ENCODE measurements at places on chromosomes 2 and 18.

GRCh38 chr2:209666296-209666695, 105.3 kb upstream of the UNC80 start:
- no peak for DNase-seq

DNA sequence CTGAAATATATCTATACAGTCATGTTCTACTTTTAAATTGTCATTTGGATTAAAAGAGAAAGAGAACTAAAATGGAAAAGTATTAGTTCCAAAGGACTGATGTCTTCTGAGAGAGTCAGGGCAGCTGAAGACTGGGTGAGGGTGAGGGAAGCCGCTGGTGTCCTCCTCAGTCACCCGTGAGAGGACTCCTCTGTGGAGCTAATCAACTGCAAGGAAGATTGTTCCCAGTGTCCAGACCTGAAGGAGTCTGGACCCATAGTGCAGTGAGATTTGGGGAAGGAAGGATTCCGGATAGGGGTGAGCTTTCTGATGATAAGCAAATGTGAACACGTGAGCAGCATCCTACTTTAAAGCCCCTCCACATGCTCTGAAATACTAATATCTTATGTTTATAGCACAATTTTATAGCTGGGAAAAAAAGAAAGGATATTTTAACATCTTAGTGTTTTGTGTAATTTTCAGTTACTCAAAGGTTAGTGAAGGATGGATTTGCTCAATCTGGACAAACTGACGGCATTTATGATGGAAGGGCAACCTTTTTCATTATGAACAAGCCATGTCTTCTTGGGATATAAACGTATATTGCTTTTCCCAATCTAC, 134.5 kb upstream of the TTC39C start:
- DNase-seq = no peak

DNA sequence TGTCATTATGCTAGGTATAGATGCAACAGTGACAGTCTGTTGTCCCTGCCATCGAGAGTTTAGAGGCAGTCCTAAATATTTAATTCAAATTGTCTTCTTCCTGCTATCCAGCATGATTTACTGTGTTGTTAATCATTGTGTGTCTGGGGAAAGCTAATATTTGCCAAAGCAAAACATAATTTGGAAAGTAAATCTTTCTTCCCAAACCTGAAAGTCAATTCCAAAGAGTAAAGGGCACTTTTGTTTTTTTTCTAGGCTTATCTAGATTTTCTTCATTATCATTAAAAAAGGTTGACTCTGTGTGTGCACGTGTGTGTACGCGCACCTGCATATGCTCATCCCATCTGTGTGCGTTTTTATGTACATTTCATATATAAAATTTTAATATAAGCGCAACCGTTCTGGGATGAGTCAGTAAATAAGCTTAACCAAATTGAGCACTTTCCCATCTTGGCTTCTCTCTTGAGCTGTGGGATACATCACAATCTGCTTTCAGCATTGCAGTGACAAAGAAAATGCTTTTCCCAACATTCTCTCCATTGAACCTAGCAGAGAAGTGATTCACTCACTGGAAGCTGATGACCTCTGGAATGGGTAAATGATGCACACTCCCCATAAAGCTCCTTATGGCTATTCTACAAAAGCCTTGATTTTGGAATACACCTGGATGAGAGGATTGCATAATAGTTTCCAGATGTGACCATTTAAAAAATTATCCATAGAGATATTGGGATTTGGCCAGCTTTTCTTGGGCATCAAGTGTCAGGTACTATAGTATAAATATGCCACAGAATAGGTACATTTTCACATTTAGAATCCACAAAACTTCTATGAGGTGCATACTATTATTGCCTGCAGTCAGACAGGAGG, 488.4 kb downstream of the ADCYAP1 start:
- no peak for DNase-seq

DNA sequence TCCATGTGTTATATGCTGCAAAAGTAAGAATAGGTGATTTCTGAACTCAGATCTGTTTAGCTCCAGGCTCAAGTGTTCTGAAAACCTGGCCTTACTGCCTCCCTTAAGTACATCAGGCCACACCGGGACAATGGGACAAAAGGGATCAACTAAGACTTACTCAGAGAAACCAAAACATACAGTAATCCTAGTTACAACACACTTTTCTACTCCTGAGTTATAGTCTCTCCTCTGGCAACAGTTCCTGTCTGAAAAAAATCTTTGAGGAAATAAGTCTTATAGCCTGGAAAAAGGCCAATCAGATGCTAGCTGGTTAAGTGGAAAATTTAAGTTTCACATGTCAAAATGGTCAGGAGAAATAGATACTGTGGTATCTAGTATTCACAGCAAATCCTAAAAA, 5.6 kb downstream of the METTL5 start:
- no peak for DNase-seq

GRCh38 chr2:950080-950966, at the start of gene SNTG2:
Gene SNTG2 (plus strand): TSS chr2:950849. CDS start chr2:950997, 148 bp downstream.
- peak; percentile 35 for DNase-seq

GRCh38 chr2:126839796-126840195, 58.9 kb upstream of the TEX51 start:
- no peak for DNase-seq

- no peak for DNase-seq
These were observed 413.7 kb upstream of the FSHR start for GRCh38 chr2:49567811-49568600.

- no peak for DNase-seq
These were observed 19.3 kb upstream of the MGAT5 start for GRCh38 chr2:134234535-134234934.

DNA sequence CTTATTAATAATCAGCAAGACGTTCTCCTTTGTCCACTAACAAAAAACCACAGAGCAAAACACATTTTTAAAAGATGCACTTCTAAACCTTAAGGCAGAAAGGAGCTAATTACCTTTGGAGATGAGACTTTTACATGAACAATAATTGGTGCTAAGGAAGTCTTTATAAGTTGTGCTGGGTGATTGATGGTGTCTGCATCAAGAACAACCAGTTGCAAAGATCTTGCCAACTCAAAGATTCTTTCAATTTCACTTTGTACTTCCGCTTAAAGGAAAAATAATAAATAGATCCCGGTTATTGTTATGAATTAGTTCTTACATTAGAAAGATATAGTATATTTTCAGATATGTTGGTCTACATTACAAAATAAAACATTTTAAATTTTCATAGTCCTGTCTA, 26.9 kb upstream of the ARL5A start:
- no peak for DNase-seq

- no peak for DNase-seq
These were observed 73.3 kb downstream of the KCNG2 start for GRCh38 chr18:79871026-79871390.

Measured in CD4-positive, alpha-beta T cell treated with Interferon gamma for 1 hour (primary cell).